Fibroblast of skin of back (primary cell): ENCODE measurements at places on chromosomes 6 and 20.

GRCh38 chr6:31041372-31041974, 31.2 kb downstream of the MUC22 start:
- no peak for DNase-seq

GRCh38 chr6:160931378-160932310, 59.9 kb upstream of the MAP3K4 start:
- DNase-seq: no peak

GRCh38 chr6:34234667-34235306, 1.9 kb upstream of the HMGA1 start:
- DNase-seq: no peak

GRCh38 chr6:169162249-169162648, 91.4 kb downstream of the THBS2 start:
- no peak for DNase-seq

GRCh38 chr6:10694302-10695085, at the start of the genes C6orf52 and PAK1IP1:
C6orf52 (minus strand) TSS chr6:10694616; CDS start chr6:10687550, 7,066 bp downstream.
PAK1IP1 (plus strand) TSS chr6:10694972; CDS start chr6:10694986, 14 bp downstream.
- DNase-seq: peak; percentile 93

DNA sequence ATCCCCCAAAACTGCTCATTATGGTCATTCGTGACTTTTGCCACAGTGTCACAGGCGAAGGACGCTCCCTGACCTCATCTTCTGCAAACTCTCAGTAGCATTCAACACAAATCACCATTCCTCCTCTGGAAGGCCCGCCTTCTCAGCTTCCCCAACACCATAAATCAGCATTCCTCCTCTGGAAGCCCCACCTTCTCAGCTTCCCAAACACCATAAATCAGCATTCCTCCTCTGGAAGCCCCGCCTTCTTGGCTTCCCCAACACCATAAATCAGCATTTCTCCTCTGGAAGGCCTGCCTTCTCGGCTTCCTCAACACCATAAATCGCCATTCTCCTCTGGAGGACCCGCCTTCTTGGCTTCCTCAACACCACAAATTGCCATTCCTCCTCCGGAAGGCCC, 288.0 kb upstream of the AGPAT4 start:
- DNase-seq: no peak

- no peak for DNase-seq
These were observed 187.2 kb upstream of the COL21A1 start for GRCh38 chr6:56434606-56435005.

GRCh38 chr6:45076217-45076930, 251.8 kb upstream of the RUNX2 start:
- DNase-seq: peak; percentile 76

GRCh38 chr20:47070176-47070575, 175.5 kb downstream of the EYA2 start:
- peak; percentile 31 for DNase-seq

DNA sequence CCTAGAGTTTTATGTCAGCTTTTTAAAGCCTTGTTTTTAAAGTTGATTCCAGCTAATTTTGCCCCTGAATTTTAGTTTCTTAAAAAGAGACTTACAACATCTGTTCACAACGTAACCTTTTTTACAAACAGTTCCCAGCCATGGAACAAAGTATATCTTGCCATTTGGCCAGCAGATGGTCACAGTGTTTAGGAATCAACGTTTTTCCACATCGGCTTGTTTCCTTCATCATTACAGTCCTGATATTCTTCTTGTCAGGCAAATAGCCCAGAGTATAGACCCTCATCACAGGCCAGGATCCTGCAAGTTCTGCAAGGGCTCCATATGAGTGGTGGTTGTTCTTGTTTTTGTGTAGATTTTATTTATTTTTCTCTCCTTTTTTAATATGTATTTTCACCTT, 341.7 kb upstream of the HTR1E start:
- no peak for DNase-seq

DNA sequence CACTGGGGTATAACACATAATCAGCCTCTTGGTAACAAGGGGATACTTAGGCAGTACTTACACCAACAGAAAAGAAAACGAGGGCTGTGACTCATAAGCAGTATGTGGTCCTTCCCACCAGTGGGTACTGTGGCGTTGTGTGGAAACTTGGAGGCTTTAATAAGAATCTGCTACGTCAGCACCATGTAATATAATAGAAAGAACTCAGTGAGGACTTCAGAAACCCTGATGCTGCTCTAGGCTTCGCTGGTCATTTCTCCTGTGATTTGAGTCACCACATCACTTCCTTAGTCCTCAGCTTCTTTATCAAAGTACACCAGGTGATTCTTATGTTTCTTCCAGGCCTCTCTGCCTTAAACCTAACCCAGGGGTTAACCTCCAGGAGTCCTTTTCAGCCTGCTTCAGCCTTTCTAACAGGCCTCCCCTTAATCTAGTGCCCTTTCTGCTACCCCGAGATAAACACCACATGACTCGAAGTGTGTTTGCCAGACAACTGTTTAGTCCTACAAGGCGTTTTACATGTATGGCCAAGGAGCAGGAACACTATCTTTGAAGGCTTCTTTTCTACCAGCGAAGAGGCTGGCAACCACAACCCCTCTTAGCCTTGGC, 68.5 kb downstream of the FYN start:
- DNase-seq: peak; percentile 74

GRCh38 chr20:37231947-37232630, 29.5 kb downstream of the GHRH start:
- DNase-seq: no peak

- peak; percentile 59 for DNase-seq
These were observed 281.9 kb upstream of the RNF24 start for GRCh38 chr20:4297127-4297826.

DNA sequence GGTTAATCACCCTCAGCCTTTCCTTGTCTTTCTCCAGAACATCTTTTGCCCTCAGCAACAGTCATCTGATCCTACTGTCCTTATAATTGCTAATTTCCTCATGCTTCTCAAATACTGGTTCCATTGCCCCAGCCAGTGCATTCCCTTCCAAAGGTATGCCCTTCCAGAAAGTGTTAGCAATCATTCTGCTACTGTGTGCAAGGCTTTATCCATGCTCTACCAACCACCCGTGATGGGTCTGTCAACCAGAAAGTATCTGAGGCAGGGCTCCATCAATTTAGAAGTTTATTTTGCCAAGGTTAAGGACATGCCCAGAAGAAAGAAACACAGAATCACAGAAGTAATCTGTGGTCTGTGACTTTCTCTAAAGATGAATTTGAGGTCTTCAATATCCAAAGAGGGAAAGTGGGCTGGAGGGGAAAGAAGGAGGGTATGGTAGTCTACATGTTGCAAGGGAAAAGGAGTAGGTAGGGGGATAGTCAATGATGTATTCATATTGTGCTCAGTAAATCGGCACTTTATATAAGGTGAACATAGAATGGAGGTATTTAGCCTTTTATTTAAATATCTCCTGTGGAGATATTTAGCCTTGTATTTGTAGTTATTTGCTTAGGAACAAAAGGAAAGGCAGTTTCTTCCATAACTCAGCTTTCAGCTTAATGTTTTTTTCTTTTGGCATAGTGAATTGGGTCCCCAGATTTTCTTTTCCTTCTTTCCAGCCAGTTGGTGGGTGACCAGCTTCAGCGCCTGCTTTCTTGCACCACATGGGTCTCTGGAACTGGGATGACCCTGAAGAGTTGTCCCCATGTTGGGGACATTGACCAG, 35.2 kb upstream of the PAQR8 start:
- DNase-seq: no peak

DNA sequence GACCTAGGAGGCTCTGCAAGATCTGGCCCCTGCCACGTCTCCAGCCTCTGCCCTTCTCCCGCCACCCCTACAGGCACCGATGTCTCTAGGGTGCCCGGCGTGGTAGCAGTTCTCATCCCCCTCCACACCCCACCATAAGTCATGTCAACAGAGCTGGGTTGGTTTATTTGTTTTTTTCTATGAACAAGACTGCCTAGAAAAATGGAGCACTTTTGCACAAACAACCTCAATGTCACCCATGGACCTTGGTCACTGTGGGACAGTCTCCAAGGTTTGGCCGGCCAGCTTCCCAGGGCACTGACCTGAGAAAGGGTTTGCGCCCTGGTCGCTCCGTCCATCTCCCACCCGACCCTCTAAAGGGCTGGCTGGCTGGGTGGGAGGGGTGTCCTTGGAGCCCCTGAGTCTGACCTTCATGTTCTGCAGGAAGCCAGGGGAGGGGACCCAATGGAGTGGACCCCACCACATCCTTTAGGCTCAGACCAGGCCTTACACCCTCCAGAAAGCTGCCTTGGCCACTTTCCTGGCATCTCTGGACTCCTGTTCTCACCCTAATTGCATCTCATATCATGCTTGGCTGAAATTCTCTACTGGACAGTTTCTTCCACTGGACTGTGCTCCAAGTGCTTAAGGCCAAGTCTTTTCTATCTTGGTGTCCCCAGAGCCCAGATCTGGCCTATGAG, 104.8 kb upstream of the PTPN1 start:
- no peak for DNase-seq

DNA sequence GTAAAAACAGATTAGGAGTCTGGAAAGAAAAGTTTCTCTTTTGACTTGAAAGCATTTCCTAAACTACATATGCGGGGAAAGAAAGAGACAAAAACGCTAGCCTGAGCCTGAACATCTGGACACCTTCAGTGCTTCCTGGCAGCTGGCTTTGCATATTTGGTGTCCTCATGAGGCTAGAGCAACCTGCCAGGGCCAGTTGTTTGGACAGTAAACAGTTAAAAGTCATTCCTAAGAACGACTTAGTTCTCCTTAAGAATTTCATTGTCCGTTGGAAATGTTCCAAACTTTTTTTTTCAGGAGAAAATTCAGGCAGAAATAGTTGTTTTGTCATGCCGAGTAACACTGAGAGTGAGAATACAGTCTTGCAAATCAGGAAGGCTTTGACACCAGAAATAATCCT, 199.8 kb downstream of the SMOC2 start:
- peak; percentile 18 for DNase-seq

GRCh38 chr6:24225838-24226237, 99.8 kb downstream of the NRSN1 start:
- no peak for DNase-seq

GRCh38 chr6:101443315-101443714, 49.8 kb downstream of the GRIK2 start:
- no peak for DNase-seq

DNA sequence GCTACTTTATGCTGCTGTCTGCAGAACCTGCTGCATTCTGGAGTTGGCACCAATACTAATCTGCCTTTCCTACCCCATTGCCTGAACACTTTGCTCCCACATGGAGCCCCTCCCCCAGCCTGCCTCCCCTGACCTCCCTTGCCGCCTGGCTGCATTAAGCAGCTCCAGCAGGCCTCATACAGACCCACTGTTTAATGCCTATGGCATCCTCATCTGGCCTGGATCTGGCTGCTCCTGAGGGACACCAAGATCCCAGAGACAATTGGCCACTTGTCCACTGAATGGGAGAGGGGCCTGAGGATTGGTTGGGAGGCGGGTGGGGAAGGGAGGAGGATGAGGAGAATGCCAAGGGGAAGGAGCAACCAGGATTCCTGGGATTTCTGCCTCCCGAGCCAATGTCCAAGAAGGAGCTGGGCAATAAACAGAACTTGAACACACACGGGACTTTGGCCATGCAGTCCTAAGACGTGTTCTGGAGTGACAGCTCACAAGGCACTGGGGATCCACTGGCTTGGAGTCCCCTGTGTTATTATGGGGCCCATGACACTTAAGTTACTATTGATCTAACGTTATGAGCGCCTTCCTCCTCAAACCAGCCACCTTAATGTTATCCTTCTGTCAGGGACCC, 10.4 kb upstream of the KCNK5 start:
- no peak for DNase-seq

- peak; percentile 64 for DNase-seq
These were observed 184.0 kb downstream of the PDE7B start for GRCh38 chr6:136035378-136036070.

GRCh38 chr6:18861204-18861603, 474.1 kb downstream of the RNF144B start:
- DNase-seq: no peak

DNA sequence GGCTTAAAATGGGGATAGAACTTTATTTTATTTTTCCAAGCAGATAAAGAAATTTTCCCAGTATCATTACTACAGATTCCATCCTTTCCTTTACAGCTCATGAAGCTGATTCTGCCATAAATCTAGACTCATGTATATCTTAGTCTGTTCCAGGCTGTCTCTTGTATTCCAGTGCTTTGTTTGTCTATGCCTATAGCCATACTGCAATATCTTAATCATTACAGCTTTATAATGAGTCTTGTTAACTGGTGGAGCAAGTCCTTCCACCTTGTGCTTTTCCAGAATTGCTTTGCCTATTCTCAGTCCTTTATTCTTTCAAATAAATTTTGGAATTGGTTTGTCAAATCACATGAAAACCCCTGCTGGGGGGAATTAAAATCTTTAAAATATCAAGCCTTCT, 99.2 kb downstream of the MAP3K5 start:
- DNase-seq: no peak

DNA sequence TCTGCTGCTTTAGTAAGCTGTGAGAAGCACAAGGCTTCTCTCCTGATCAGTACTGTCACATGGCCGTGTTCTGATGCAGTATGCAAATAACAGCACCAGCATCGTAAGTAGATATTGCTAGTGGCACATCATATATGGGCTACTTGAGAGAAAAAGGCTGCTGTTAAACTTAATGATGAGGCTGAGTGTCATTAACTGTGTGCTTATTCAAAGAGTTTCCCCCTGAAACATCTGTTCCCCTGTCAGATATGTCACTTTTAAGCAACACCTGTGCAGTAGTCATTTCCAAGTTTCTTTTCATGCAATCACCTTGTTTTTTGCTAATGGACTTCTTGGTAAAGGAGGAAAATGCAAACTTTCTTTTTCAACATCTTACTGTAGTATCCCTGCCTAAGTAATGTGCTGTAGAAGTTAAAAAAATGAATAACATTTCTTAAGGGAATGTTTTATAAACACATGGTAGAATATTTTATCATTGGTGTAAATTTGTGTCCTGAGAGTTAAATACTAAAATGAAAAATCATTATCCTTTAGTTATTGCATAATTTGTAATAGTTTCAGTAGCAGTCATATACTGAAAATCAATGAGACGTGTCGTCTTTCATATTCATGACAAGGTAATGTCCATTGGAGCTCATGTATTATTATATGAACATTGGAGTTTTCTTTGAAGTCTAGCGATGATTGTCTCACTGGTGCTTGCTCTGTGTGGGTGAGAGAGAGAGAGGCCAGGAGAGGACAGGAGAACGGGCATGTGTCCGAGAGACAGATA, 366.3 kb downstream of the CDKAL1 start:
- no peak for DNase-seq

GRCh38 chr6:27893836-27894807, 18.1 kb downstream of the OR2B2 start:
- peak; percentile 97 for DNase-seq

GRCh38 chr20:2742934-2743559, 50.5 kb downstream of the EBF4 start:
- peak; percentile 65 for DNase-seq

GRCh38 chr6:90227213-90227612, 69.4 kb downstream of the BACH2 start:
- DNase-seq: no peak

DNA sequence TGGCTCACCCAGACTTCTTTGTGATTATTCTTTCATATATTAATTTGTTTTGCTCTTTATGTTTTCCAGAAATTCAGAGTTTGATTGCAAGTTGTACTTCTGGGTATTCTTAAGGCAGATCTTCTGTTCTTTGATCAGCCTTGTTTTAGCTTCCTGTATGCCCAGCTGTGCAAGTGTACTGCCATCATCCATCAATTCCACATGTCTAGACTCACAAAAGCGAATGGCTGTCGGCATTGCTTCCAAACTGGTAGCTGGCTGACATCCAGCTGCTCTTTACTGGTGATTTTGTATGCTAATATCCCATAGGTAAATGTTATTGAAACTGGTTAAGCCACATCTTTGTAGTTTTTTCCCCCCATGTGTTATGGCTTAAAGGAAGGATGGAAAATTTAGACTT, 1084.8 kb upstream of the CITED2 start:
- no peak for DNase-seq
